Gastrocnemius medialis (tissue), 4 donors: ENCODE measurements at places on chromosomes 1 and 21. TPM values are rescaled to one million over a fixed set of nuclear protein-coding genes. Genes with fewer than 3 reads are reported as not detected.

RNF223 gene
- not detected for total RNA-seq

THEM5 gene
- not detected for total RNA-seq

TINAGL1 gene
- 117 TPM for total RNA-seq

SLC6A9 gene
- 0.16 TPM for total RNA-seq

AXDND1 gene
- total RNA-seq: not detected

CYP4X1 gene
- total RNA-seq: 0.90 TPM

YIPF1 gene
- total RNA-seq: 34.8 TPM

G0S2 gene
- 46.8 TPM for total RNA-seq

FCRL4 gene
- total RNA-seq: not detected

TRNP1 gene
- 1.8 TPM for total RNA-seq

CHI3L2 gene
- total RNA-seq: 1.9 TPM

UTS2 gene
- total RNA-seq: not detected

MOB3C gene
- 11.3 TPM for total RNA-seq

CAPN2 gene
- total RNA-seq: 127 TPM

CCDC181 gene
- 1.2 TPM for total RNA-seq

CLCA2 gene
- not detected for total RNA-seq

PAQR6 gene
- total RNA-seq: 0.16 TPM

HTR6 gene
- total RNA-seq: not detected

RAP1GAP gene
- total RNA-seq: 0.46 TPM

OR2AK2 gene
- not detected for total RNA-seq

PPIAL4G gene
- not detected for total RNA-seq

PTCH2 gene
- total RNA-seq: 0.56 TPM

OR2L8 gene
- not detected for total RNA-seq

PDPN gene
- total RNA-seq: 42.5 TPM

DCDC2B gene
- total RNA-seq: not detected

PLPP3 gene
- 56.8 TPM for total RNA-seq

SASS6 gene
- total RNA-seq: 1.1 TPM

CD1B gene
- total RNA-seq: not detected

CLDN17 gene
- total RNA-seq: not detected

MYBPHL gene
- not detected for total RNA-seq

CFAP107 gene
- total RNA-seq: not detected

TXNDC12 gene
- total RNA-seq: 24.7 TPM

ZSWIM5 gene
- total RNA-seq: 1.3 TPM

OR14K1 gene
- not detected for total RNA-seq

COL16A1 gene
- total RNA-seq: 5.0 TPM

SPRR3 gene
- not detected for total RNA-seq

FAM78B gene
- total RNA-seq: 9.9 TPM

TEKT2 gene
- not detected for total RNA-seq

ARTN gene
- not detected for total RNA-seq

CROCC gene
- total RNA-seq: 8.0 TPM

SHE gene
- 5.8 TPM for total RNA-seq

KLF17 gene
- total RNA-seq: not detected

WDR4 gene
- total RNA-seq: 1.9 TPM

ZMYND12 gene
- total RNA-seq: 1.0 TPM
